Peyer's patch (tissue), 4 donors: ENCODE measurements at places on chromosomes 4 and X.
A peak's percentile ranks its signal among the peaks of the same experiment; 100 is the strongest.

- no peak for DNase-seq
Observed at GRCh38 chrX:6568031-6568430, 33.1 kb upstream of the VCX3A start.

DNA sequence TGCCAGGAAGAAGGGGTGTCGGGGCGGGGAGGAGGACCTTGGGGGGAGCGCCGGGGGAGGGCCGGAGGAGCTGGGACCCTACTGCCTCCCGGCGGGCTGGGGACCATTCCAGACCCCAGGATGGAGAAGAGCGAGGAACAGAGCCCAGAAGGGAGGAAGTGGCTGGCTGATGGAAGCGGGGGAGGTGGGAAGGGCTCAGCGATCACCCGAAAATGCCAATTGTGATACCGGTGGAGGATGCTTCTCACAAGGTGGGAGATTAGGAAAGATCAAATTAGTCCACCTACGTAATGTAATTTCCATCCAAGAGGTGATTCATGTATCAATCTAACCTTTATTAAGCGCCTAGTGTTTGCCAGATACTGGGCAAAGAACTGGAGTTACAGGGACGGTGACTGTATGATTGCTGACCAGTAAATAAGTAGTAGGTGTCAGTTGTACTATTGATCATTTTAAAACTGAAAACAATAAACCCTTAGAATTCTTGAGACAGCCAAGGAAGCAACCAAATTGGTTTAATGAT is 452 bp upstream of the RAI2 start:
- no peak for DNase-seq

DNA sequence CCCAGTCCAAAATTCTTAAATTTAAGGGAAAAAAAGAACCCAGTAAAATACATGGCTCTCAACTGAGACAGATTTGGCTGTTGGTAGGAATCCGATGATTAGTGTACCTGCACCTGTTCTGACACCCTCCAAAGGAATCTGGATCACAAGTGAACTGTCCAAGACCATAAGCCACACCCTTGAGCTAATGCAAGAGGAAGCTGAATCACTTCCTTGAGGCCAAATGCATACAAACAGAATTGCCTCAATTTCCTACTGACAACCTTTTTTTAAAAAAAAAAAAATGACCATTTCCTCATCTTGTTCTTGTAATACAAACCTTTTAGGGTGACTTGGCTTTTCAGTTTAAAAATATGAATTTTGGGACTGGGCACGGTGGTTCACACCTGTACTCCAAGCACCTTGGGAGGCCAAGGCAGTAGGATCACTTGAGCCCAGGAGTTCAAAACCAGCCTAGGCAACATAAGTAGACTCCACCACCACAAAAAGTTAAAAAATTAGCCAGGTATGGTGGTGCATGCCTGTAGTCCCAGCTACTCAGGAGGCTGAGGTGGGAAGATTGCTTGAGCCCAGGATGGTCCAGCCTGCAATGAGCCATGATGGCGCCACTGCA is 10.7 kb upstream of the FBXL5 start:
- DNase-seq = no peak

DNA sequence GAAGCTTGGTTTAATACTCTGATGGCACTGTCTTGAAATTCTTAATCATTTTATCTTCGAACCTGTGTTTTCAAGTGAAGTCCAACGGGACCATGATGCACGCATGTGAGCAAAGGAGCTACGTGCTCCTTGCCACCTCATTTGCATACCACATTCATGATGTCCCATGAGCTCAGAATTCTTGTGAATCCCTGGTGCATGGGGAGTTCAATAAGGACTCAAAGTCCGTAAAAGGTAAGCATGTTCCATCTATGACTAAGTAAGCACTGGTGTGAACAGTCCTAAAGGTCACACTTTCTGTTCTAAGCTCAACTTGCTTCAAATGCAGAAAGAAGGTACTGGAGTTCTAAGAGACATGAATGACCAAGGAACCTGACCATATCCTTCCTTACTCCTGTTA is 13.1 kb upstream of the GPM6B start:
- DNase-seq = no peak

GRCh38 chr4:87299898-87300297 is 22.8 kb downstream of the HSD17B13 start:
- DNase-seq = no peak

- no peak for DNase-seq
Observed at GRCh38 chr4:123088501-123088900, 166.1 kb upstream of the NUDT6 start.

GRCh38 chr4:2634014-2634413 is 97.6 kb downstream of the FAM193A start:
- DNase-seq = no peak

DNA sequence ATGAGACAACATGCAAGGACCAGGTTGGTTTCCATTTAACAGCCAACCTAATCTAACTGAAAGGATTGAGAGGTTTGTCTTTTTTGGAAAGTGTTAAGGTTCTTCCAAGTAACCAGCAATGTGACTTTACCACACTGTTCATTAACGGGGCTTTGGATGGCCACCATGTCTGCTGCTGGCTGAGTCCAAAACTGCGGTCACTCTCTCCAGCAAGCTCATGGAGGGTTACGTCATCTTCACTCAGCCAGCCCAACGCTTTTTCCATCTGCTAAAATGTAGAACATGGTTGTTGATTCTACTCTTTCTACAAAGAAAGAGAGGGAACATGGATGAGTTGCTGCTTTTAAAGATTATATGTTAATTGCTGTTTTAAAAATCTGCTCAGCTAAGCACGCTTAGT is 11.0 kb downstream of the PKD2 start:
- no peak for DNase-seq

GRCh38 chr4:103895876-103896465 is 176.2 kb upstream of the TACR3 start:
- no peak for DNase-seq

- DNase-seq = no peak
Observed at GRCh38 chr4:26766141-26766540, 94.5 kb upstream of the STIM2 start.

DNA sequence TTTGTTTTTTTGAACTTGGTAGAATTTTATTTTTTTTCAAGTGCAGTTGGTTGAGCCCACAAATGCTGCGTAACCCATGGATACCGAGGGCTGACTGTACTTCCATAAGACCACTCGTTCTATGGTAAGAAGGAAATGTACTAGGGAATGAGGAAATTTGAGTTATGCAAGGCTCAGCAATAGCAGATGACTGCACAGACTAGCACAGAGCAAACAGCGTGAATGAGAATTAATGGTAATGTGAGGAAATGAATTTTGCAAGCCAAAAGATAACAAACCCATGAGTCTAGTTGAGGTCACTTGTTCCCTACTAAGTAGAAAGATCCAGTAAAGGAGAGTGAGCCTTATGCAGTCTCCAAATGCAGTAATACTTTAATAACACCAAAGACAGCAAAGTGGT is 17.4 kb downstream of the GSPT2 start:
- no peak for DNase-seq

- no peak for DNase-seq
Observed at GRCh38 chrX:31132821-31133241, 61.0 kb upstream of the FTHL17 start.

DNA sequence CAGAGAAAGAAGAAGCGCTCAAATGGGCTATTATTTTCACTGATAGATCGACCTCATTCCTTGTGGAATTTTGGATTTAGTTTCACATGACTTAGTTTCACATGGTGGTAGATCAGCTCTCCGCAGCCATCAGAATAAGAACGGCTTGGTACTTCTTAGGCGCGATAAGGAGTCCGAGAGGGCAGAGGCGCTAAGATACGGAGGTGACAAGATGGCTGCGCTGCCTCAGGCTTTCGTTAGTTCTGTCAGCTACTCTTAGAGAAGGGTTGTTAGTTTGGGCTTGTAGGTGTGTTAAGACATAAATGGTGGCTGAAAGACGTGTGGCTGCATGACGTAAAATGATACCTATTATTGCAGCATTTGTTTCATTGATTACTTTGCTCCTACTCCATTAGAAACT is 169.1 kb downstream of the UNC5C start:
- DNase-seq = no peak

DNA sequence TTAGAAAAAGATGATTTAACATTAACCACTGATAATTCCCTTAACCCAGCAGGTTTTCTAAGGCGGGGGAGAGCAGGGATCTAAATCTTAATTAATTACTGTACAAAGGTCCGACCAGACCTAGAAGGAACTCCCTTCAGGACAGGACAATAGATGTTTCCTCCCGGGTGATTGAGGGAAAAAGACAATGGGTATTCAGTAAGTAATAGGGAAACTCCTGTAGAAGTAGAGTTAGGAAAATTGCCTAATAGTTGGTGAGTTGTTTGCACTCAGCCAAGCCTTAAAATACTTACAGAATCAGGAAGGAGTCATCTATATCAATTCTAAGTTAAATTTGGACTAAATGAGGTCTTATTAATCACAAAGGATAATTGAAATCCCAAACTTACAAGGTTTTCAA is 5.8 kb upstream of the SRD5A3 start:
- no peak for DNase-seq

GRCh38 chrX:151912780-151913179 is at the start of gene MAGEA4:
Gene MAGEA4, plus strand, starts transcription at chrX:151912889. Its CDS starts 10,776 bp downstream, at chrX:151923665.
- no peak for DNase-seq

- DNase-seq = no peak
Observed at GRCh38 chrX:1558761-1559468, 21.9 kb upstream of the P2RY8 start.

DNA sequence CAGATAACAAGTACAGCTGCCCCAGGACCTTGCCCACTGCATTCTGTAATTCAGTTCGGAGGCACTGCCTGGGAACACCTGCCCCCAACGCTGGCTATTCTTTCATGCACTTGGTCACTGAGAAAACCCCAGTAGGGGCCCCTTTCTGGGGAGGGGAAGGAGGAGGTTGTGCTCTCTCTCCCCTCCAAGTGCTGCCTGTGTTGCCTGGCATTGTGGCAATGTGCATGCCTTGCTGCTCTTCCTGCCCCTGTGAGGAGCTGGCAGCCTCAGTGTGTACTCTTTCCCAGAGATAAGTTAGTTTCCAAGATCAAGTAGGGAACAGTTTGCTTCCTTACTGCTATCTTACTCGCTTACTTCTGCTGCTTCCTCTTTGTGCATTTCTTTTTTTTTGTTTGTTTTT is 90.8 kb downstream of the AASDH start:
- DNase-seq = no peak

DNA sequence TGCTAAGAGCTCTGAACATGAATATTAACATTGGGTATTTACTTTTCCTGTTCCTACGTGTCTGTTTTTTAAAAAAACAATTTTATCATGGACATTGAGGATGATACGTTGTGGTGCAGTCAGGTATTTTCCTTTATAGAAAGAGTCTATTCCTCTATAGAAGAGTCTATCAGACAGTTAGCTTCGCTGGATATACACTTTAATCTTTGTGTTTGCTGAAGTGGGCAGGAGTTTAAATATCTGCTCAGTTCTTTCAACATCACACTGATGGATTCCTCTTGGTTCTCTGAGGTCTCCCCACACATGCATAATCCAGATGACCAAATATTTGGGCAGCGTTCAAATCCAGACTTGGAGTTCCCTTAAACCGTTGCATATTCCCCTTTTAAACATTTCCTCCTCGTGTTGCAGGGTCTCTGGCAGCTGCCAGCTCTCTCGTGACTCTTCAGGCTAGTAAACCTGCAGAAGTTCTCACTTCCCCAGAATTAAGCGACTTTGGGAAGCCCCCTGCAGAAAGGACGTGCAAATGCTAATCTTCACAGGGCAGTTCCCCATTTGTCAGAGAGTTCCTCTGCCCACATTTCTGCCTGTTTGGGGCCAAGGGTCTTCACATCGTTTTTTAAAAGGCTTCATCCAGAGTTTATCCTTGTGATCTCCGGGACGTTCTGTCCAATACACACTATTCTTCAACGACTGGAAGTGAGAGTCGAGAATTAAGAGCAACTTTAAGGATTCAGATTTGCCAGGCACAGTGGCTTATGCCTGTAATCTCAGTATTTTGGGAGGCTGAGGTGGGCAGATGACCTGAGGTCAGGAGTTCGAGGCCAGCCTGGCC is 20.5 kb upstream of the DHRSX start:
- DNase-seq = peak; percentile 69

DNA sequence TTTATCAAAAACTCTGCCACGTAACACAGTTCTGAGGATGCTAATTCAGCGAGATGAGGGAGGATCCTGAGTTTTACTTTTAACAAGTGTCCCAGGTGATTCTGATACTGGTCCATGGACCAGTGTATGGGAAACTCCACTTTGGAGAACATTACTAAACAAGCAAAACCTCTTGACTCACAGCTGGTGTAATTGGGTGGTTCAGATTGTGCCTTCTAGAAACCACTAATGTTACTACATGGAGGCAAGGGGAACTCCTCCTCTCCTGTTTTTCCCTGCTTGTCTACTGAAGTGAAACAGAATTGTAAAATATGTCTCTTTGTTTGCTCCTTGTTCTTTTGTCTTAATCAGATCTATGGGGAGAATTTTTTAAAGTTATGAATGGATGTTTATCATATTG is 62.6 kb downstream of the FRAS1 start:
- DNase-seq = no peak

DNA sequence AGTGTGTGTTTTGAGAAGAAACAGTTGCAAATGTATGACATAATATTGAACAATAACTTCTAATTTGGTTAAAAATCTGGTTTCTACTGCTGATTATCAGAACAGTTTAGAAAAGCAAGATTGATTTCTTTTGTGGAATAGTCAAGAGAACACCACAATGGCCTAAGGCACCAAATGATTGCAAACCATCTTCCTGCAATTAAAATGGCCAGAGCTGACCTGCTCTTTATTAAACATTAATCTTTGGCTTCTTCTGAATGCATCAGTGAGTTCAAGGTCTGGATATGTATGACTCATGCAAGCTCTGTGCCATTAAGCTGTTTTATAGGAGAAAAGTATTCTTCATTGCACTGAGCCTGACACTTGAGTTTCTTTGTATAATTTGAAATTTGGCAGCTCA is 107.8 kb upstream of the PDHA2 start:
- no peak for DNase-seq

DNA sequence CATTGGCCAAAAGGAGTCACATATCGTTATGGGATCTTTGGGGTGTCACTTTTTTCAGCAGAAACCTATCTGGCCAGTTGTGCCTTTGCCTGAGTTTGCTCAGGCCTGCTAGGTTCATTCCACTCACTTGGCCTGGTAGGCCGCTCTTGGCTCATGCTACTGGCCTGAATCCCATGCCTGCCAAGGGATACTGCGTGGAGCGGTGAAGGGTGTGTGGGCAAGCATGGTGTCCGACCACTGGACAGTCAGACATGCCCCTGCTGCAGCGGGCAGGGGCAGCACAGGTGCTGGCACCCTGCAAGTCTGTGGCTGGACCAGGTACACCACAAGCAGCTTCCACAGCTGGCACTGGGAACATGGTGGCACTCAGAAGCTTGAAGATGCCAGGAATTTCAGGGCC is 11.3 kb upstream of the PPM1K start:
- DNase-seq = no peak

- DNase-seq = no peak
Observed at GRCh38 chr4:57462843-57463242, 352.7 kb upstream of the IGFBP7 start.
